ENCODE measurements at places on chromosomes 16 and 17.

- DNase-seq, result peak; percentile 27
Measured at GRCh38 chr16:88783391-88784073, 1.5 kb downstream of the PIEZO1 start.

DNA sequence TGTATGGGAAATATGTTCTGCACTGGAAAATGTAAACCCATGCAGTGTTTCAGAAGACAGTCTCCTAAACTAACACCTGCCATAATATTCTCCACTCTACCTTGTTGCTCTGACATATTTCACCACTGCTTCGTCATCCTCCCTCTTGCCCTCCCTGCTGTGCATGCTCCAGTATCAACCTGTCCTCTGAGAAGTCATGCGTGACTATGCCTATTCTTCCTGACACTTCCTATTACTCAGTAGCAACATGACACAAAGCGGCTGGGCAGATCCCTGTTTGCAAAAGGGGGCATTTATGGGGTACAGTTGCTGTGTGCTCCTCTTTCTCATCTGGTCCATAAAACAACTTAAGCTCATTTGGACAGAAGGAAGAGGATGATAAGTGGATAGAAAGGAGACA lies 805.6 kb upstream of the EEF2KMT start:
- peak; percentile 77 for DNase-seq

GRCh38 chr17:81831957-81832607 lies 1.0 kb downstream of the MCRIP1 start:
- peak; percentile 59 for DNase-seq

GRCh38 chr17:81716674-81716996 lies 4.6 kb downstream of the SLC25A10 start:
- DNase-seq, result no peak

DNA sequence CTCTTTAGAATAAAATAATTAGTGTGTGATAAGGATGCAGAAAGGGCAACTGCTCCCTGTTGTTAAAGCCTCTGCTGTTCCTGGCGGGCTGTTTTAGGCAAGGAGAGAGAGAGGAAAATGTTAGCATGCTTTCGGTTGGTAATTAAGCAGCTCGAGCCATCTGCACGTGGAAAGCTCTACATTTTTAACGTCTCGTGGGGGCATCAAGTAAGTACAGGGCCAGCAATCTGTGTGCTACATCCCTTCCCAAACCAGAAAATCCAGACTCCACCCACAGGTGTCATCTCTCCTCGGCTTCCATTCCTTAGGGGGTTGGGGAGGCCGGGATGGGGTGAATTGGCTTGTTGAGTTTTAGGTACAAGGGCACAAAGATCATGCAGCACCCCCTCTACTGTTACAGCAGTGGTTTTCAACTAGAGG lies 62.4 kb upstream of the MARCHF10 start:
- no peak for DNase-seq

DNA sequence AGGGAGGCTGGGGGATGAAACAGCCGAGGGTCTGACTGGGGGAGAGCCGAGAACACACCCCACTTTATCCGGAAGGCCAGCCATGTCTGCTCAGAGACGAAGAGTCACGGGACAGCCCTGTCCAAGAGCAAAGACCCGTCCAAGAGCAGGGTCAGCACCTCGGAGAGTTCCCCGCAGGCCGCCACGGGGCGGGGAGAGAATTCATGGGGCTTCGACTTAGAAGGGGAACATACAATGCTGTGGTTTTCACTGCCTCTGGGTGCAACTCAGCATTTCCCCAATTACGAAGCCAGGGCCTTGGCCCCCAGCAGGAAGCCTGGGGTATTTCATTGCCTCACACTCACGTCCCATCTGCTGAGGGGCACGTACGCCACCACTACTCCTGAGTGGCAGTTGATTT lies 59.3 kb downstream of the JPH3 start:
- peak; percentile 35 for DNase-seq

- no peak for DNase-seq
Measured at GRCh38 chr16:47504599-47504998, 43.5 kb downstream of the PHKB start.

All from kidney tubule cell (primary cell).